ENCODE measurements at places on chromosomes 7 and 10.

- H3K36me3 ChIP-seq: no peaks in the 10 kb centered on the region
- H3K27ac ChIP-seq: no peak overlapping the region
- H3K27me3 ChIP-seq: no peaks in the 10 kb centered on the region
- no peak for DNase-seq
- no peak overlapping the region for H3K4me3 ChIP-seq
- H3K4me1 ChIP-seq: peaks cover 5% of the 10 kb centered on the region
Measured at GRCh38 chr10:11112718-11113117, 95.0 kb downstream of the CELF2 start.

- no peaks in the 10 kb centered on the region for H3K4me1 ChIP-seq
- H3K27ac ChIP-seq: no peak overlapping the region
Measured at GRCh38 chr10:129893104-129894089, 70.7 kb downstream of the EBF3 start.

- no peaks in the 10 kb centered on the region for H3K27me3 ChIP-seq
- no peak overlapping the region for H3K4me3 ChIP-seq
- H3K36me3 ChIP-seq: no peaks in the 10 kb centered on the region
- no peak for DNase-seq
Measured at GRCh38 chr7:141992156-141992555, 3.5 kb upstream of the MGAM start.

DNA sequence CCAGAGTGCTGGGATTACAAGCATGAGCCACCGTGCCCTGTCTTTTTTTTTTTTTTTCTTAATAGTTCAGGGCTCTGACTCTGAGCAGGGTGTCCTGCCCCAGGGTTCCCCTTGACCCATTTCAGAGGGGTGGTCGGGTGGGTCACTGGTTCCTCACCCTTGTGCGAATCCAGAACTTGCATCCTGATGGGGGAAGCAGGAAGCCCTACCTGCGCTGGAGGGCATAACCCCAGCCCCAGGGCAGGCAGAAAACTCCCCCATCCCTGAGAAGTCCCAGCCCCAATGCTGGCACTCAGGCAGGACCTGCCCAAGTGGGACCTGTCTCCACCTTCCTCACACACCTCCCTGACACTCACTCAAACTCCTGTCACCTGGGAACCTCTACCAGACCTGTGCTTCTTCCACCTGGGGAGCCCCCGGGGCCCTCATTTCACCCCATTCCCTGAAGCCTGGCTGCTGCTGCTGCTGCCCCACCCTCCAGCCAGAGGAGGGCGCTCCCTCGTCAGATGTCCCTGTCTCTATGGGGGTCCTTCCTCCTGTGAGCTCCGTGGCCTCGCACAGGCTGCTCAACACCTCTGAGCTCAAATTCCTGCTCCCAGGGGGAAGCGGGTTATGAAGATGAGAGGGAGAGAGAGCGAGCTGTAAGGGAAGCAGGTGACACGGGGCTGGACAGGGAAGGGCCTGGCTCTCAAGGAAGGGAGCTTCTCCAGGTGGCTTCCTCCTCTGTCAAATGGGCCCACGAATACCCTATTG, 15.1 kb upstream of the ZNF273 start:
- DNase-seq: no peak
- H3K4me1 ChIP-seq: peaks cover 11% of the 10 kb centered on the region
- no peaks in the 10 kb centered on the region for H3K27me3 ChIP-seq
- H3K36me3 ChIP-seq: no peaks in the 10 kb centered on the region

DNA sequence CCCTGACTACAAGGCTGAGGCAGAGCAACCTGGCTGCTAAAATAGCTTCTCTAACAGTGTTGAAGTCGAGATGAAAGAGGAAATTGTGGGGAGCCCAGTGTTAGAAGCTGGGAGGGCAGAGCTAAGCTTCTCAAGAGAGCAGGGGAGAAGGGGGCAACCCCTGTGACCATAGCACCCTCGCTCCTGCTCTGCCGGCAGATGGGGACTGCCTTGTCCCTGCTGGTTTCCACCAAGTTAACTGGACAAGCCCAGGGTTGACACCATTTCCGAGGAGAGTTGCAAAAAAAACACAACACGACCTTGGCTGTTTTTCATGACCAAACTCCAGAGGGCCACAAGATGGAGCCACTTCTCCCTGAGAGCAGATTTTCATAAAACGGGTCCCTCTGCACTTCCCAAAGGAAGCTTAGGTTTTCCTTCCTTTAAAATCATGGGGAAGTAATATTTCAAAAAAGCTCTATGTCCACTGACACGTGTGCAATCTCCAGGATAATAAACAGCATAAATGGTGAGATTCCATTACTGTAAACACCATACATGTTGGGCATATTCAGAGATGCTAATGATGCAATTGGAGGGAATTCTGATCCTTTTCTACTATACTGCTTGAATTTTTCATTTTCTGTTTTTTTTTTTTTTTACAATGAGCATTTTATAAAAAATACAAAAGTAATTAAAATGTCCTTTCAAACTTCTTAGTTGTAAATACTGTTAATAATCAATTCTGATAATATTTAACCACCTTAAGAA, 140.4 kb downstream of the PIP4K2A start:
- no peaks in the 10 kb centered on the region for H3K27me3 ChIP-seq
- peaks cover 2% of the 10 kb centered on the region for H3K36me3 ChIP-seq
- DNase-seq: no peak
- H3K4me3 ChIP-seq: no peak overlapping the region

DNA sequence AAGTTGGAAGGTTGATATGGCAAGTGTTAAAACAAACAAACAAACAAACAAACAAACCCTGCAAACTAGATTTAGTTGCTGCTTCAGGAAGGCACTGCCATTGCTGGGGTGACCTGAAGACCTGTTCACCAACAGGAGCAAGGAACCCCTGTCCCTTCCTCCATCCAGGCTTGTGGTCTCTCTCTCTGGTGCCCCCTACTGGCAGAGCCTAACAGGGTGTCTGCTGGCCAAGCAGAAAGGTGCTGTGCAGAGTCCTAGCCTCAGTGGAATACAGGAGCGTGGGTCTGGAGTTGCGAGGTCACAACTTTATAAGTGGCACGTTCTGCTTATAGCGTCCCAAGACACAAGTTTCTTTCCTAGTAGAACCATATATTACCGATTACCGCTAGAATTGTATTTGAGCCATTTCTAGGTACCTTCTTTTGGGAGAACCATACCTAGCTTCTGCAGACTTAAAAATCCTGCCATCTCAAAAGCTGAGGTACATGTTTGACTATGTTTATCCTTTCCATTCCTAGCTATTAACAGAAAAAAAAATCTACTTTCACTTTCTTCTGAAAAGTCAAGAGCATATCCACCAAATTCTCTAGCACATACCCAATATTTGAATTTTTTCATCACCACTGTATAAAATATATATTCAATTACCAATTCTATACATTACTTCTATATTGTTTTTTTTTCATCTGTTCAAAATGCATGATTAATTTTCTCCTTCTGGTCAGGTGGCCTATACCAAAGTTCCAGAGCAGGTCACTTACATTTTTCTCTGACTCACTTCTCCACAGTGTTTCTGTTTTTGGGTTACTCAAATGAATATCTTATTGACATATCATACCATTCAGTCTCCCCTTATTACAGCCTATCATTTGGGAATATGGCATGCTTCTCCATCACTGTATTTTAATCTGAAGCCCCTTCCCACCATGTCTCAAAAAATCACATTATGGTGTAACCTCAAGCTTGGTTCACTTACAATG, 29.1 kb upstream of the CALD1 start:
- no peak overlapping the region for H3K4me3 ChIP-seq
- H3K27ac ChIP-seq: no peak overlapping the region
- DNase-seq: no peak
- H3K27me3 ChIP-seq: no peaks in the 10 kb centered on the region
- H3K4me1 ChIP-seq: peaks cover 8% of the 10 kb centered on the region
- no peaks in the 10 kb centered on the region for H3K36me3 ChIP-seq

DNA sequence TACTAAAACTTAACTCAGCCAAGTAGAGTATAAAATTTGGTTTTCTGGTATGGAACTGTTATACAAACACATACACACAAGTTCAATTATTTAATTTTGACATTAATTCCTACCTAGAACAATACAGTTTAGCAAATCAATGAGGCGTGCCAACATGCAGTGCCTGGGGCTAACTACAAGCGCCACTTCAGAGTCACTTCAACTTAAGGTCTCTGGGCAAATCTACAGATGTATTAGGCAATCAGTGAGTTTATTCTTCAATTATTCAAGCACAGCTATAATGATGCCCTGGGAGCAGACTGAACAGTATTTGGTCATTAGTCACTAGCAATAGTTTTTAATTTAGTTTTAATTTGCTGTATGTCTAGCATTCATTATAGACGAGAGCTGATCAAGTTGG, 51.6 kb downstream of the HIBADH start:
- H3K36me3 ChIP-seq: no peaks in the 10 kb centered on the region
- no peak overlapping the region for H3K4me3 ChIP-seq
- H3K27ac ChIP-seq: no peak overlapping the region
- H3K27me3 ChIP-seq: no peaks in the 10 kb centered on the region
- no peaks in the 10 kb centered on the region for H3K4me1 ChIP-seq

DNA sequence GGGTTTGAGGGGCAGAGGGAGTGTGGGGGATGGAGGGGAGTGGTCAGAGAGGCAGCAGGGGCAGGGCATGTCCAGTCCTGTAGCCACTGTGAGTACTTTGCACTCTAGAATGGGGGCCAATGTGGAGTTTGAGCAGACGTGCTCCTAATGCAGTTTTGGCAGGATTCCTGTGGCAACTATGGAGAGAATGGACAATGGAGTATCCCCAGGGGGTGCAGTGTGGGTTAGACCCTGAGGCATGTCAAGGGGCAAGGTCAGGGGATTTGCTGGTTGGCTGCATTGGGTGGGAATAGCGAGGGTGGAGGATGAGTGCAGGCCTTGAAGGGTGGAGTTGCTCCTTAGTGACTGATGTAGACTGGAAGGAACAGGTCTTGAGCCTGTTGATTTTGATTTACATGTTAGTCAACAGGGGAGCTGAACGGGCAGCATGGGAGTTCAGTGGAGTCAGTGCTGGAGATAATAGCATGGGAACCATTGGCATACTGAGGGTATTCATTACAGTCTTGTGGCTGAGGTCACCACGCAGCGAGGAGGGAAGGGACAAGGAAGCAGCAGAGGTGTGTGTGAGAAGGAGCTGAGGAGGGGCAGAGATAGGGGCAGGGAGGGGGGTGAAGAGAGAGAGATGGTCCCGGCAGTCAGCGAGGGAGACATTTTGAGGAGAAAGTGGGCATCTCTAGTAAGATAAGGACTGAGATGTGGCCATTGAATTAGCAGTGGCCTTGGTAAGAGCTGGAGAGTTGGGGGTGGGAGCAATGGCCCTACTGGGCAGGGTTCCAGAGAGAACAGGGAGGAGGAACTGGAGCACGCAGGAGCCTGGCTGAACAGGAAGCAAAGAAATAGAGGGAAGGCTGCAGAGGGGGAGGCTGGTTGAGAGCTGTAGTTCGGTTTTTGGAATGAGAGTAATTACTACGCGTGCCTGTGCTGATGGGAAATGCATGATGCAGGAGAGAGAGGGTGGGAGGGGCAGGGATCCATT, 112.7 kb downstream of the CCNY start:
- no peak overlapping the region for H3K4me3 ChIP-seq
- peaks cover 37% of the 10 kb centered on the region for H3K4me1 ChIP-seq
- no peaks in the 10 kb centered on the region for H3K27me3 ChIP-seq
- H3K36me3 ChIP-seq: no peaks in the 10 kb centered on the region

GRCh38 chr10:11602919-11603523, 8.4 kb downstream of the USP6NL start:
- no peak overlapping the region for H3K4me3 ChIP-seq
- H3K27me3 ChIP-seq: no peaks in the 10 kb centered on the region
- no peaks in the 10 kb centered on the region for H3K4me1 ChIP-seq
- no peak for DNase-seq
- H3K27ac ChIP-seq: no peak overlapping the region

- H3K27ac ChIP-seq: no peak overlapping the region
- H3K4me3 ChIP-seq: no peak overlapping the region
- no peak for DNase-seq
- H3K36me3 ChIP-seq: no peaks in the 10 kb centered on the region
- H3K27me3 ChIP-seq: no peaks in the 10 kb centered on the region
Measured at GRCh38 chr7:147079921-147080420, 963.4 kb downstream of the CNTNAP2 start.

- H3K4me3 ChIP-seq: no peak overlapping the region
- H3K36me3 ChIP-seq: no peaks in the 10 kb centered on the region
- no peak overlapping the region for H3K27ac ChIP-seq
- no peaks in the 10 kb centered on the region for H3K4me1 ChIP-seq
Measured at GRCh38 chr10:51567271-51567670, 132.1 kb downstream of the CSTF2T start.

- H3K36me3 ChIP-seq: no peaks in the 10 kb centered on the region
- DNase-seq: no peak
- H3K4me3 ChIP-seq: peak overlapping the region; percentile 95
- H3K27me3 ChIP-seq: no peaks in the 10 kb centered on the region
Measured at GRCh38 chr10:26696786-26697162, 727 bp upstream of the PDSS1 start.

DNA sequence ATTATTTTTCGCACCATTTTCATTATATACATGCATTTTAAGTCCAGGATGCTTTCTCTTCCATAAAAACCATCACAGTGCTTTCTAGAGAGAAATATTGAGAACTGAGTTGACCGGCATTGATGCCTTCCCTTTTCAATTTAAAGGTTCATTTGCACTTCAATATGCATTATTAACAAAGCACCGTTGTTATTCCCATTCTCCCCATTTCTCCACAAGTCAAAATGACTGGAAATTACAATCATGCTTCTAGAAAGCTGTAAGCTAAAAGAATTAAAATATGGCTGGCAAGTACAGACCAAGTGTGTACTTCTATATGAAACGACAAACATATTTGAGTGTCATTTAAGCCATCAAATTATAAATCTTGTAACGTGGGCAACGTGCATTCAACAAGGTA, 219.5 kb downstream of the FANK1 start:
- H3K27me3 ChIP-seq: no peaks in the 10 kb centered on the region
- H3K4me3 ChIP-seq: no peak overlapping the region
- no peak for DNase-seq
- H3K27ac ChIP-seq: no peak overlapping the region
- peaks cover 2% of the 10 kb centered on the region for H3K4me1 ChIP-seq
- no peaks in the 10 kb centered on the region for H3K36me3 ChIP-seq

- H3K27ac ChIP-seq: peak overlapping the region; percentile 99
- H3K27me3 ChIP-seq: no peaks in the 10 kb centered on the region
- no peaks in the 10 kb centered on the region for H3K36me3 ChIP-seq
- peak overlapping the region; percentile 87 for H3K4me3 ChIP-seq
- peak; percentile 31 for DNase-seq
Measured at GRCh38 chr7:32890010-32890792, 1.4 kb downstream of the KBTBD2 start.

DNA sequence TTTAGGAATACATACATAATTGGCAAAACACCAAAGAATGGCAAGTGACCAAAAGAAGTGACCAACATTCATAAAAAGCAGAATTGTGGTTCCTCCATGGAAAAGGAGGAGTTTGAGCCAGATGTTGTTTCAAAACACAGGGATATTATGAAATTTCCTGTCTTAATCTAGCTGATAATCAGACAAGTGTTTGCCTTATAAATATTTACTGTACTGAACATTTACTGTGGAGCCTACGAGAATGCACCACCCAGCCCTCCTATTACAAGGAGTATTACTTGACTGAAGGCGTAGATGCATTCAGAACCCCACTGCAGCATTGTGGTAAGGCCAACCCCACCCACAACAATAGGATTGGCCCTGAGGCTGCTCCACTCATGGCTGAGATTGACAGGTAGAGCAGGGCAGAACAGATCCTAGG, 118.9 kb downstream of the AKR1D1 start:
- H3K27ac ChIP-seq: no peak overlapping the region
- no peaks in the 10 kb centered on the region for H3K27me3 ChIP-seq
- H3K4me1 ChIP-seq: no peaks in the 10 kb centered on the region
- H3K4me3 ChIP-seq: no peak overlapping the region

- DNase-seq: no peak
- H3K36me3 ChIP-seq: no peaks in the 10 kb centered on the region
- H3K4me3 ChIP-seq: no peak overlapping the region
Measured at GRCh38 chr7:49091089-49091488, 166.7 kb downstream of the CDC14C start.

- H3K36me3 ChIP-seq: no peaks in the 10 kb centered on the region
- H3K4me3 ChIP-seq: no peak overlapping the region
Measured at GRCh38 chr10:86693721-86694369, 25.5 kb downstream of the LDB3 start.

Measured in ovary (tissue), 10 donors.